Fibroblast of skin of scalp (primary cell): ENCODE measurements at places on chromosomes 16 and 17.

DNA sequence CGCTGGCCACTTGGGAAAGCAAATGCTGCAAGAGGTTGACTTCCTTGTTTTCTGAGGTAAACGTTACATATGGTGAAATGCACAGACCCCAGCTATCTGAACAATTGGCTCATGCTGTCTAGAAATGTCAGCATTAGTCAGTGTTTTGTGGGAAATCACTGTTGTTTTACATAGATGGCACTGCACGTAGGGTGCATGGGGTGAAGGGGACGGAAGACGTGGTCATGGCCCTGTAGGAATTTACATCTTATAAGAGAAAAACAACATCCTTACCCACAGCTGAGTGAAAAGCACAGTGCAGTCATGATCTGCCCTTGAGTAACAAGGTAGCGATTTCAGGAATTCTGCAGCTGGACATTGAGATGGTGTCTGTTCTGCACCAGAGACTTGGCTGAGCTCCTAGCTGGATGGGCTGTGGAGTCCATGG, 15.2 kb downstream of the RPTOR start:
- DNase-seq = peak; percentile 68

DNA sequence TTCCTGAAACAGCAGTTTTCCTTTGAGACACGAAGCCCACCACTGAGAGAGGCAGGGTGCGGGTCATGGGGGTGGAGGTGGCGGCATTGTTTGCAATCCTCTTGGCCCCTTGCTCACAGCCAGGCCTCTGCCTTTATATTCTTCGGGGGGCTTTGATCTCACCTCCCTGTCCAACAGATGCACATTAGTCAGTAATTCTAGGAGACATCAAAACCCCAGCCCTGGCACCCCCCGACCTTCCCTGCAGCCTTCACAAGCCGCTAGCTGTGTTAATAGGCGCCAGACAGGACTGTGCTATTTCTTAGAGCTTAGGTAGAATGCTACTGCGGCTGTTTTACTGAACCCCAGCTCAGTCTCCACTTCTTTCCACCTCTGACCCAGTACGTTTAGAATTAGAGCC, 212.6 kb downstream of the RBFOX1 start:
- DNase-seq = no peak

DNA sequence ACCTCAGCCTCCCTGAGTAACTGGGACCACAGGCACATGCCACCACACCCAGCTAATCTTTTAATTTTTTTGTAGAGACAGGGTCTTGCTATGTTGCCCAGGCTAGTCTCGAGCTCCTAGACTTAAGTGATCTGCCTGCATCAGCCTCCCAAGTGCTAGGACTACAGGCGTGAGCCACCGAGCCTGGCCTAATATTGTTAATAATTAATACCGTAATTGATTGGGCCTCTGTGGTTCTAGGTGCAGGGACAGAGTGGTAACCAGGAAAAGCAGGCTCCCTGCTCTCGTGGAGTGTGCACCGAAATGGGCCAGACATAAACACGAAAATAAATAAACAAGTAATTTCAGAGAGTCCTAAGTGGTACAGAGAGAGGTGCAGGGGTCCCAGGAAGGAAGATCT, 241.0 kb downstream of the GSG1L start:
- DNase-seq = no peak

GRCh38 chr16:27729516-27730304, 179.8 kb downstream of the KATNIP start:
- DNase-seq = no peak

GRCh38 chr16:13306161-13306995, 405.0 kb downstream of the SHISA9 start:
- no peak for DNase-seq

DNA sequence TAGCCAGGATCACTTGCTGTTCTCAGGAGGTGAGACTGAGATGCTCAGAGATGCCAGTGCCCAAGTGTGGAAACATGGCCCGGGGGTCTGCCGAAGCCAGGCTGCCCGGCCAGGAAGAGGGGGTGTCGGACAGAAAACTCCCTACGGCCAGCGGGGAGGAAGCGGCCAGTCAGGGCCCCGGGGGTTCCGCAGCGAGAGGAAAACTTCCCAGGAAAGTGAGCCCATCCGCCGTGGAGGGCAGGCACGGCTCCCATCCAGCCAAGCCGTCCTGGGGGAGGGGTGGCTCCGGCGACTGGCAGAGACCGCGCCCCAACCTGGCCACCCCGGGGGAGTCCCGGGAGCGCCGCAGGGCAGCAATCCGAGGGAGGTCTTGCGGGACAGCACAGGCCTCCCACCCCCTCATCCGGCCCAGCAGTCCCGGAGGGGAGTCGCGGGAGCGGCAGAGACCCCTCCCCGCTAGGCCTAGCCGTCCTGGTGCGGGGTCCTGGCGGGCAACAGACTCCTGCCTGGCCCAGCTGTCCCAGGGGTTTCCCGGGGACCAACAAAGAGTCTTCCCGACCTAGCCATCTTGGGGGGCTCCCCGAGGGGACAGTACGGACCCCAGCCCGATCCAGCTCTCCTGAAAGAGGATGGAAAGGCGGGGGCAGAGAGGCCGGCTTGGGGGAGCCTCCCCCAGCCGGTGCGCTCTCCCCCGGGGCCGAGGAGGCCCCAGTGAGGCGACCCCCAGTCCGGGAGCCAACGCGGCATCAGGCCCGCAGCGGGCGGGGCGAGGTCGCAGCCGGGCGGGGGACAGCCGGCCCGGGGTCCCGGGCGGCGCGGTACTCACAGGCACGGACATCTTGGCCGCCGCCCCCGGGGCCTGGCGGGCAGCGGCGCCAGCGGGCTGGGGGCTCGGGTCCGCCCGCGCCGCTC, 13.8 kb upstream of the BCAR1 start:
- DNase-seq = no peak

DNA sequence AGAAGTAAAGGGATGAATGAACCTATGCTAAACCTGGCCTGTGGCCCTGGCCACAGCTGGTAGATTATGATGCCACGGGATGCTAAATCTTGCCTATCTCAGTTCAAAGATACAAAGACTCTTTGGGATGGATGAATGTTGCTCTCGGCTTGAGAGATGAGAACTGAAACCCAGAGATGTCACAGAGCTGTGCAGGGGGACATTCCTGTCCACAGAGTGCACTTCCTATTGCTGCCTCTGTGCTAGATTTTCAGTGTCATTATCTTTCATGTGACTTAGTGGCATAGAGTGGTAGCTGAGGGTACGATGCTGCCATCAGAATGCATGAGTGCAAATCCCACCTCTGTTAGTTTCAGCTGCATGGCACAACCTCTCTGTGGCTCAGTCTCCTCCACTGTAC, 2.3 kb upstream of the MT1M start:
- no peak for DNase-seq

- DNase-seq = no peak
These were observed 48.0 kb downstream of the PIPOX start for GRCh38 chr17:29090750-29091605.

DNA sequence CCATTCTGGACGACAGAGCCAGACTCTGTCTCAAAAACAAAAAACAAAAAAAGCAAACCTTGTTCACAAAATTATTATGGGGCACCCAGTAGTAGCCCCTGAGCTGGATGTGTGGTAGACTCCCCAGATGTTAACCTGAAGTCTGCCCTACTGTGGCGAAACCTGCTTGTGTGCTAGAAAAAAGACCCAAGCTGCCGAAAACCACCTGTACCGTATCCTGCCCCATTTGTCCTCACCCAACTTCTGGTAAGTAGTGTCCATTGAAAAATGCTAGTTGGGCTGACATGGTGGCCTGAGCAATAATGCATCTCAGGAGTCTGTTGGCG, 9.1 kb downstream of the RMI2 start:
- DNase-seq = no peak

DNA sequence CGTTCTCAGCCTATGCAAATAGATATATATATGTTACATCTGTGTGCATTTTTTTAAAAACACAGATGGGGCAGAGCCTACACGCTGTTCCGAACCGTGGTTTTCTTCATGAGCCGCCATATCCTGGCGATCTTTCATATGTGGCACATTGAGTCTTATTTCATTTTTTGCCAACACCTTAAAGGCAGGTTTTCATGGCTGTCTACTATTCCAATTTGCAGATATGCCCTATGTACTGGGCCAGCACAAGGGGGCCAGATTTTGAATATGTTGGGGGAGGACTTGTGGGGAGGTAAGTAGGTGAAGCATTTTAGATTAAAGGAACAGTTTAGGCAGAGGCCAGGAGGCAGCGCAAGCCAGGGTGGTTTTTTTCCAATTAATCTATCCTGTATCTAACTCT, 16.0 kb downstream of the WFDC1 start:
- no peak for DNase-seq

- peak; percentile 82 for DNase-seq
These were observed 654 bp downstream of the TNFAIP1 start for GRCh38 chr17:28335959-28336871.

- DNase-seq = no peak
These were observed 85.8 kb downstream of the GNAO1 start for GRCh38 chr16:56277075-56277474.

DNA sequence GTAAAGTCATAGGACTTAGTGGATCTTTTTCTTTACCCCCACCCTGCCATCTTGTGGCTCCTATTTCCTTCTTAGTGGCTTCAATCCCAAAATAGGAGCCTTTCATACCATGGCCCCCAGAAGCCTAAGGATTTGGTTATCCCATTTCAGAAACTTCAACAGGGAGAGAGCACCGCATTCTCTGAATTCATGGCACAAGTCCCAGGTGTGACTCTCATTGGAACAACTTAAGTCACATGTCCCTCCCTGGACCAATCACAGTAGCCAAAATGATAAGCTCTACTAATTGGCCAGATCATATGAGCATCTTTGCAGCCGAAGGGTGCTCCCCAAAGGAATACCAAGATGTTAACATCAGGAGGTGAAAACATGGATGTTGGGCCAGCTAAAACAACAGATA, 43.2 kb downstream of the AXIN2 start:
- peak; percentile 65 for DNase-seq

GRCh38 chr16:65032387-65032786, 89.5 kb downstream of the CDH11 start:
- DNase-seq = peak; percentile 29

DNA sequence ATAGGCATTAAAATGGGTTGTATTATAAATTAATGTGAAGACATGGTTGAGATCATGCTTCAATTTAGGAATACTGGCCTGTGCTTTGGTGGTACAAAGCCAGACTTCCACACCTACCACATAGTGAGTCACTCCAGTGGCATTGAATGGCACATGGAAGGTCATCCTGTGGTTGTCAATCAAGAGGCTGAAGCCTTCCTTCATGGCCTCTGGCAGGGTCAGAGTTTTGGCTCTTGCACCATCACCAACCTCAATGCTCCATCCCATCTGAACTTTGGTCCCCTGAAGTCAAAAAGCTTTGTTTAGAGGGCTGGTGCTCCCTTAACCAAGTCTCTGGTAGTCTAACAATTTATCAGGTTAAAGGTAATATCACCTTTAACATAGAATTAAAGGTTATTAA, 6.1 kb downstream of the ZP2 start:
- no peak for DNase-seq

GRCh38 chr16:31088459-31089183, at the start of gene PRSS53:
PRSS53 (minus strand) TSS chr16:31088943; CDS start chr16:31088809, 134 bp downstream.
- no peak for DNase-seq

DNA sequence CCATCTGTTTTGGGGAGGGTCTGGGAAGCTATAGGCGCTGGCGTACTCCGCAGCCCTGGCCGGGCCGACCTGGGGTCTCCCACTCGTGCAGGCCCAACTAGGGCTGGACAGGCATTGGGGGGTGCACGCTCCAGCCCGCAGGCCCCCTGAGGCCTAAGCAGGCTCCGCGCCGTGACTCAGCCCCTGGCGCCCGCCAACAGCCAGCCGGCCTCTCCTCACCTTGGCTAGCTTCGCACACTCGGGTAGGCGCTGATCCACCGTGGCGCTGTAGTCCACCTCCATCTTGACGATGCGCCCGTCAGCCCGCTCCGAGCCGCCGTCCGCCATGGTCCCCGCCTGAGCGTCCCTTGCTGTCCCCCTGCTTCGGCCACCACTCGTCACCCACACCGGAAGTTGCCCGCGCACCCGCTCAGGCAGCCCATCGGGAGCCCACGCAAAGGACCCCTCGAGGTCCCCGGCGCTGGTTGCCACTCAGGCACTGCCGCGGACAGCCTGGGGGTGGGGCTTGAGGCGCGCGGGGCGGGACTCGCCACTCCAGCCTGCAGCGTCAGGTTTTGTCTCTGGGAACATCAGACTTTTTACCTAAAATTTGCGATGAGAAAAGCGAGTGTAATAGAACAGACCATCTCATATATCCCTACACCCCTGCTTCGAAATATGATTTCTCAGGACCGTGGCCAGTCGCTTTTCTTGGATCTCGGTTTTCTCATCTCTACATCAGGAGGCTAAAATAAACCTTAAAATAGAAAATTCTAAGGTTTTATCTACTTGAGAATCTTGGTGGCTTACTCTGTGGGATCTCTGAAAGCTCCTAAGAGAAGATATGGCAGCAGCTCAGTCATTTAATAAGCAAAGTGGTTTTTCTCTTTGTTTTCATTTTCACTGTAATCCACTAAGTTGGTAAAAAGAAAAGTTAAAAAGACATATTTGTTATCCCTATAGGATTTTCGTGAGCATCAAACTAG, at the start of gene PSMD12:
PSMD12 (minus strand) TSS at position 385 of the 965 bp plus-strand sequence; CDS start at position 327, 58 bp downstream.
- peak; percentile 93 for DNase-seq

GRCh38 chr17:43917348-43918025, 10.2 kb upstream of the MPP2 start:
- DNase-seq = peak; percentile 19

DNA sequence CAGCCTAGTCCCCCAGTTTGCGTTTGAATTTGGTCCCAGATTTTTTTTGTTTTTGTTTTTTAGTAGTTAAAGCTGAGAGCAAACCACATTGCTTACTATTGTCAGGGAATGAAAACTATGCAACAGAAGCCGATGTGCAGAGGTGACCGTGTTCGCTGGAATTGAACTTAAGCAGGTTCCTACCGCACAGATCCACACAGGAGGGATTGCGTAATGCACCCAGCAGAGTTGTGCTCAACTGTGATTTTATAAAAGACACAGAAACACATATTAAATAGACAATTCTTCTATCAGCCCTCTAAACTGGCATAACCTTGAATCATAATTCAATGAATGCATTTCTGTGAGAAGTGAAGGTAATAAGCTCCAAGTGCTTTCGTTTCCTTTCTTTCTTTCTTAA, 443.0 kb downstream of the WWOX start:
- no peak for DNase-seq

- no peak for DNase-seq
These were observed 6.1 kb upstream of the KRT10 start for GRCh38 chr17:40828454-40829044.

DNA sequence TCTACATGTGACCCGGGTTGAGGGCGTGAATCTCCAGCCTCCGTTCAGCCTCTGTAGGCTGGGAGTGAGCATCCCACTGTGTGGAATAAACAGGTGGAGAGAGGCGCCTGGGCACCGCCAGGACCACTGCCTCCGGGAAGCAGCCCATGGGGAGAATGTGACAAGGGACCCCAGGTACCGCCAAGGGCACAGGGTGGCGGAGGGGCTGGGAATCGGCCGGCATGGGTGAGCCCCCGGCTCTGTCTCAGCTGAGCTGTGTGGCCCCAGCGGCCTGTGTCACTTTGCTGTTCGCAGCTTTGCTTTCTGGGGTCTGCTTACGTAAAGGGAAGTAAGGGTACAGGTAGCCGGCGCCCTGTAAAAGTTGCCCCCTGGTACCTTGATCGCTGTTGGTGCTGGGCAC, 11.5 kb downstream of the GSE1 start:
- no peak for DNase-seq
